Pulmonary artery endothelial cell (primary cell): ENCODE measurements at places on chromosomes 12 and 14. TPM values are rescaled to one million over a fixed set of nuclear protein-coding genes. Genes with fewer than 3 reads are reported as not detected.

GRCh38 chr12:127363392-127363791, 903.6 kb upstream of the TMEM132C start:
- DNase-seq, result no peak

DNA sequence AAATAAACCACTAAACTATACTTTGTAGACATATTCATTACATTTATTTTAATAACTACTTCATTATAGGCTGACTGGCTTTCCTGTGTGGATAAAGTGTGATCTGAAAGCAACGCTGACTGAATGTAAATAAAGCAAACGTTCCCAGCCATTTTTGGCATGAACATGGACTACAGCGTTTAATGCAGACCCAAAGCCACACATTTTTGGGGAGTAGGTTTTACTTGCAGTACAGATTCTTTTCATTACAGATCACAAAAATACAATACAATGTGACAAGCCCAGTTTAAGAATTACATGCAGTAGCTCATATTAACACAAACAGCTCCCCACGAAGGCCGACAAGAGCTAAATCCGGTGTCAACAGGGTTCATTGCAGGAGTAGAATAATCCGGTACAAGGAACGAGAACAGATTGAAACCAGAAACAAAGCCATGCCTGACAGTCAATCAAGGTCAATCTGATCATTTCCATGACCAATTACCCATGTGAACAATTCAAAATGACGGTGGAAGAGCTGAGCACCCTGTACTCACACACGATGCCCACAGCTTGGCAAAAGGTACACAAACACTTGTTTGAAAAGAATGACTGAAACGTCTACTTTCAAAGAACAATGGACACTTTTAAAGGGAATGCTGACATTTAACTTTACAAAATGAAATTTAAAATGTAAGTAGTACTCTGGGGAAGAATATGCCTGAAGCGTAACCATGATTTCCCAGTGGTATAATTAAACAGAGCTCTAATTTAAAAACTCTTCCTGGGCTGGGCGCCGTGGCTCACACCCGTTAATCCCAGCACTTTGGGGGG, 5.3 kb downstream of the BAG5 start:
- no peak for DNase-seq

DNA sequence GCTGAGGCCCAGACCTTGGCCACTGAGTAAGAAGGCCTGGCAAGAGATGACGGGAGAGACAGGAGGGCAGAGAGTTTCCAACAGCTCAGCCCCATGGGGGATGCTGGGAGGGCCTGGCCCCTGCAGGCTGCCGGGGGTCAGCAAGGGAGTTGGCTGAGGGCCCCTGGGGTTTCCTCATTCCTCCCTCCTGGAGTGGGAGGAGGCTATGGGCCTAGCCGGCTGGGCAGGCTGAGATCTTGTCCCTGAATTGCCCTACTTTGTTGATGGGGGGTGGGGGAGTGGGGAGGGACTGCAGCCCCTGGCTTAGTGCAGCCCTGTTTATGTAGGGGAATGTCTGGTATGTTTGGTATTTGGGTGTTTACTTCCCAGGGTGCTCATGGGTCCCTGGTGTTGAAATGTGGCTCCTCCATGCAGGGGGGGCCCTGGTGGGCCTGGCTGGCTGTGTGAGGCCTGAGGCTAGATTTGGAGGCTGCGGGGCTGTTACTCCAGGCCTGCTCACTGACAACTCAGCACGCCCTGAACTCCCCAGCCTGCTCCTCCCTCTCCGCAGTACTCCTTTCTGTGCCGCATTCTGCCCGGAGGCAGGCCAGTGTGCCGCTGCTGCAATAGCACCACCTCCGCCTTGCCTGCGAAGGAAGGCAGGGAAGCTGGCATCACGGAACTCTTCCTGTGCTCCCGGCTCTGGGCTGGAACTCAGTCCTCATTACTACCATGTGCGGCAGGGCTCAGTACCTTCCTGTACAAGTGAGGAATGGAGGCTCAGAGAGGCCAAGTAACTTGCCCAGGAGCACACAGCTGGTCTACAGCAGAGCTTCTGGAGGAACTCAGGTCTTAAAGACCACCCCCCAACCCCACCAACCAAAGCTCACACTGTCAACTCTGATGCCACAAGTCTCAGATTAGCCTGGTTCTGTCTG, 25.3 kb downstream of the JDP2 start:
- DNase-seq, result no peak

GRCh38 chr12:120092551-120093335, 23.8 kb downstream of the RAB35 start:
- no peak for DNase-seq

DNA sequence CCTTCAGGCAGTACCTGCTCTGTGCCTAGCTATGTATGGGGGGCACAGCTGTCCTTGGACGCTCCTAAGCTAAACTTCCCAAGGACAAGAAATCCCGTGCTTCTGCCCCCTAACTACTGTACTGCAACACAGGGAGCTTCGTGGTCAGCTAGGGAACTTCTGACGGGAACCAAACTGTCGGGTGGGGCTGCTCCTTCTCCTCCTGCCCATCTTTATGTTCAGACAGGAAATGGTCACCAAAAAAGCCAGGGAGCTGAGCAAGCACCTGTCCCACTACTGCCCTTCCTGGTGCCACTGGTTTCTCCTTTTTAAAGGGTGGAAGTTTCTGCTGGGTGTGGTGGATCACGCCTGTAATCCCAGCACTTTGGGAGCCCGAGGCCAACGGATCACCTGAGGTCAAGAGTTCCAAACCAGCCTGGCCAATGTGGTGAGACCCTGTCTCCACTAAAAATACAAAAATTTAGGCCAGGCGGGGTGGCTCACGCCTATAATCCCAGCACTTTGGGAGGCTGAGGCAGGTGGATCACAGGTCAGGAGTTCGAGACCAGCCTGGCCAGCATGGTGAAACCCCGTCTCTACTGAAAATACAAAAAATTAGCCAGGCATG, 26.6 kb downstream of the PXN start:
- DNase-seq, result no peak

The TAS2R50 gene
- 1.1 and 1.6 TPM in 2 replicates for total RNA-seq

The ANP32D gene
- 0.11 TPM in 1 of 2 replicates, not detected in the other for total RNA-seq

DNA sequence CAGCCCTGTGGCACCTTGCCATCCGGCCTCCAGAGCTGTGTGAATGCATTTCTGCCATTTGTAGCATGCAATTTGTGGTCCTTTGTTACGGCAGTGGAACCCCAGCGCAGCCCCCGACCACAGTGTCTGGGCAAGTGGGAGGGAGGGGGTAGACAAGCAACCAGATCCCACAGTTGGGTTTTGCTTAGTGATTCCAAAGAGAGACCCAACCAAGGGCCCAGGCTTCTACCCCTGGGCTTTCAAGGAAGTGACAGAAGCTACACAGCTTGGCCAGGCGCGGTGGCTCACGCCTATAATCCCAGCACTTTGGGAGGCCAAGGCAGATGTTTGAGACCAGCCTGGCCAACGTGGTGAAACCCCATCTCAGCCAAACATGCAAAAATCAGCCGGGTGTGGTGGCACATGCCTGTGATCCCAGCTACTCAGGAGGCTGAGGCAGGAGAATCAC, 17.8 kb downstream of the ZBTB42 start:
- no peak for DNase-seq

The TTC6 gene
- total RNA-seq, result under 0.01 TPM in 1 of 2 replicates, not detected in the other

DNA sequence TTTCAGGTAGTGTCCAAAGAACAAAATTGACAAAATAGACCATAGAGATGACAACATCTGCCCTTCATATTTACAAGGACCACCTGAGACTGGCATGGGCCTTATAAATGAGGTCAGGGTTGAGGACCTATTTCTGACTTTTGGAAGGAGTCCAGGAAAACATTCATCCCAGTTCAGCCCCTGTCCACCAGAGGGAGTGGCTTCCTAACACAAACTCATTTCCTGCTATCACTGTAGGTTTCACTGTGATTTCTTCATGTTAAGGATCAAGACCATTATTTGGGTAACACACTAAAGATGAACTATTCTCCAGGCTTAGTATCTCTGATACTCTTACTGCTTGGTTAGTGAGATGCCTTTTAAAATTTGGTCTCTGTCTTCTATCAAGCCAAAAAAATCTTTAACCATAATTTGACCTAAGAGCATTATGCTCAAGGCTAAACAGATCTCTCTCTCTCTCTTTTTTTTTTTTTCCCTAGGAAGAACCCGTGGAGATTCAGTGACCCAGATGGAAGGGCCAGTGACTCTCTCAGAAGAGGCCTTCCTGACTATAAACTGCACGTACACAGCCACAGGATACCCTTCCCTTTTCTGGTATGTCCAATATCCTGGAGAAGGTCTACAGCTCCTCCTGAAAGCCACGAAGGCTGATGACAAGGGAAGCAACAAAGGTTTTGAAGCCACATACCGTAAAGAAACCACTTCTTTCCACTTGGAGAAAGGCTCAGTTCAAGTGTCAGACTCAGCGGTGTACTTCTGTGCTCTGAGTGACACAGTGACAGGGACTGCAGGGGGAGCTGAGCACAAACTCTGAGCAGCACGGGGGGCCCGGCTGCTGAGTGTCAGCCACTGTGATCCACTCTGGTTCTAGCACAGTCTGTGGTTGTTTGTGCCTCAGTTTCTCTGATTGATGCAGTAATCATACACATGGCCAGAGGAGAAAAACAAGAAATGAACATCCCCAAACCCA, 267.6 kb upstream of the OR4E1 start:
- no peak for DNase-seq
